ENCODE measurements at places on chromosomes 11 and 22. TPM values are rescaled to one million over a fixed set of nuclear protein-coding genes. Genes with fewer than 3 reads are reported as not detected.

OR1S2 gene
- not detected for total RNA-seq

MPEG1 gene
- 8.0 TPM for total RNA-seq

- no peaks in the 10 kb centered on the region for H3K4me1 ChIP-seq
- no peak overlapping the region for H3K4me3 ChIP-seq
- H3K27me3 ChIP-seq, result no peaks in the 10 kb centered on the region
- no peak for DNase-seq
- no peak overlapping the region for H3K27ac ChIP-seq
- H3K36me3 ChIP-seq, result no peaks in the 10 kb centered on the region
Measured at GRCh38 chr11:22555881-22556280, 69.7 kb downstream of the FANCF start.

GRCh38 chr11:131897956-131898355 is 527.5 kb downstream of the NTM start:
- H3K36me3 ChIP-seq, result no peaks in the 10 kb centered on the region
- no peaks in the 10 kb centered on the region for H3K4me1 ChIP-seq
- H3K27ac ChIP-seq, result no peak overlapping the region
- no peak for DNase-seq
- H3K27me3 ChIP-seq, result no peaks in the 10 kb centered on the region

DNA sequence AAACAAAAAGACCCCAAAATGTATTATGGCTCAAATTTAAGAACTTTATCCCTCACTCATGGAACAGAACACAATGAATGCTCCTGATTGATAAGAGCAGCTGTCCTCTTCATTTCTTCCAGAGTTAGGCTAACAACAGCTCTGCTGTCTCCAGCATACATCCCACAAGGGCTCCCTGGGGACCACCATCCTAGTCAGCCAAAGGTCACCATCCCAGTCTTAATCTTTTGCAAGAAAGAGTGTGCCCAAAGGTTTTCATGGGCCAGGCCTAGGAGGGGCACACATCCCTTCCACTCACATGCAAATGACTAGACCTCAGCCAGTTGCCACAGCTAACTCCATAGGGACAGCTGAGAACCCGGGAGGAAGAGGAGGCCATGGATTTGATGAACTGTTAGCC is 555.3 kb downstream of the BUD13 start:
- no peak overlapping the region for H3K27ac ChIP-seq
- H3K36me3 ChIP-seq, result no peaks in the 10 kb centered on the region
- no peak overlapping the region for H3K4me3 ChIP-seq
- H3K4me1 ChIP-seq, result no peaks in the 10 kb centered on the region
- DNase-seq, result no peak
- no peaks in the 10 kb centered on the region for H3K27me3 ChIP-seq

- no peaks in the 10 kb centered on the region for H3K27me3 ChIP-seq
- no peaks in the 10 kb centered on the region for H3K4me1 ChIP-seq
- H3K27ac ChIP-seq, result no peak overlapping the region
Measured at GRCh38 chr11:130042093-130042591, 27.6 kb upstream of the APLP2 start.

GRCh38 chr11:41451011-41451410 is 8.4 kb downstream of the LRRC4C start:
- H3K4me3 ChIP-seq, result no peak overlapping the region
- H3K4me1 ChIP-seq, result no peaks in the 10 kb centered on the region
- H3K27ac ChIP-seq, result no peak overlapping the region
- H3K27me3 ChIP-seq, result no peaks in the 10 kb centered on the region

Measured in sigmoid colon (tissue), 7 donors.